HS-27A (cell line): ENCODE measurements at places on chromosomes 12 and 14.
A peak's percentile ranks its signal among the peaks of the same experiment; 100 is the strongest.

- no peak for DNase-seq
Observed at GRCh38 chr12:89781156-89781555, 72.5 kb upstream of the ATP2B1 start.

- DNase-seq = peak; percentile 22
Observed at GRCh38 chr14:85313560-85314207, 216.3 kb upstream of the FLRT2 start.

DNA sequence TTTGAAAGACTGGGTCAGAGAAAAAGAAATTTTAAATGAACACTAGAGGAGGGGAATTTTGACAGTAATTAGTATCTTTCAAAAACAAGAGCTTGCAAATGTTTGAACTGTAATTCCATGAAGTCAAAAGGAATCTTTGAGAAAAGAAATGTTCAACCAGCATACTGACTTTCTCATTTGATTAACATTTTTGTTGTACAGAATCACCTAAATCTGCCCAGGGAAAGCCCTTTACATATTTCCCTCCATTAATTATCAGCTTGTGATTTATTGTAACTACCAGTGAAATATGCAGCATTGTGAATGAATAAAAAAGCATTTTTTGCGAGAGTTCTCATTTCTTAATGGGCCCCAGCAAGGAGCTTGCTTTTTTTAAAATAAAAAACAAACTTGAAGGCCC lies 61.2 kb upstream of the CCDC91 start:
- no peak for DNase-seq

DNA sequence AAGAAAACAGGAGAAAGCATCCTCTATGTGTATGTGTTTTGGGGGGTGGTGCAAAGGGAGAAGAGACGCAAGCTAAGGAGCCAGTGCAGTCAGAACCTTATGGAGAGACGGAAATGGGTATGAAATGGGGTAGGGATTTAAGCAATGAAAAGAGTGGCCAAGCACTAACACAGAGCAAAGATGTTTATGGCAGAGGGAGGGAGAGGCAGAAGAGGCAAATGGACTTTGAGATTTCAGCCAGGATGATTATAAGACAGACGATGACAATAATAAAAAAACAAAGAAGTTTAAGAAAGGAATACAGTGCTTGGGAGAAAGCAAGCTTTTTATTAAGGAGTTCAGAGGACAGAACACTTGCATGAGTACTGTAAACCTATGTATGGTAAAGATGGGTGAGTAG lies 44.6 kb downstream of the DCAF5 start:
- no peak for DNase-seq

GRCh38 chr12:48220701-48221100 lies 17.6 kb upstream of the OR10AD1 start:
- DNase-seq = no peak

- DNase-seq = no peak
Observed at GRCh38 chr12:120925740-120926563, 21.8 kb upstream of the SPPL3 start.

- no peak for DNase-seq
Observed at GRCh38 chr12:64568298-64568697, 42.0 kb upstream of the RASSF3 start.

- no peak for DNase-seq
Observed at GRCh38 chr14:24993631-24994030, 56.3 kb downstream of the STXBP6 start.

- DNase-seq = no peak
Observed at GRCh38 chr12:94659346-94659930, 9.1 kb upstream of the TMCC3 start.

DNA sequence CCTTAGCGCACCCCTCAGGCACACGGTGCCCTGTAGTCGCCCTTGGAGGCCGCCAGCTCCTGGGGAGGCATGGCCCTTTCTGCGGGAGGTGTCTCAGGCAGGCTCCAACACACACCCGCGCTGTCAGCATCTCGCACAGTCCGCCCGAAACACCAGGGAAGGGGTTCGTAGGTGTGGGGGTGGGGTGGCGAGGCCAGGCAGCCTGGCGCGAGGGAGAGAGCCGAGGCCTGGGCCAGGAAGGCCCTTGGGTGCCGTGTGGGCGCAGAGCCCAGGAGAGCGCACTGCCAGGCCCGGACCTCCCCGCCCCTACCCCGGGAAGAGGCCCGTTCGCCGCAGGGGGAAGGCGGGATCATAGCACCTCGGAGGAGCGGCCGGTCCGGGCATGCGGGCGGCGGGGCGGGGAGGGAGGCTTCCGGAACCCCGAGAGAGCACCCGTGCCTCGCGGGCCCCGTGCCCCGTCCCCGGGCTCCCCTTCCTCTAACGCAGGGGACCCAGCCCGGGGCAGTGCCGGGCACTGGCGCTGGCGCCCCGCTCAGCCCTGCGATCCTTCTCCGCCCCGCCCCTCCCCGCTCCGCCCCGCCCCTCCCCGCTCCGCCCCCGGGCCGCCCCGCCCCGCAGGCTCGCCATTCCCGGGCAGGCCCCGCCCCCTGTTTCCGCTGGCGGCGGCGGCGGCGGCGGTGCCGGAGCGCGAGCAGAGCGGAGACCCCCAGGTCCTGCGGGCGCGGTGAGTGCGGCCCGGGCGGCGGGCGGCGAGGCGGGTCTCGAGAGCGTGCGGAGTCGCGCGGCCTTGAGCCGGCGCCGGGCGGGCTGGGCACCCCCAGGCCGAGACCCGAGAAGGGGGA lies at the start of gene TSPAN9:
Gene TSPAN9, plus strand, starts transcription at position 650 of the 842 bp plus-strand sequence. CDS start 123,815 bp downstream, outside the sequence.
- peak; percentile 47 for DNase-seq

DNA sequence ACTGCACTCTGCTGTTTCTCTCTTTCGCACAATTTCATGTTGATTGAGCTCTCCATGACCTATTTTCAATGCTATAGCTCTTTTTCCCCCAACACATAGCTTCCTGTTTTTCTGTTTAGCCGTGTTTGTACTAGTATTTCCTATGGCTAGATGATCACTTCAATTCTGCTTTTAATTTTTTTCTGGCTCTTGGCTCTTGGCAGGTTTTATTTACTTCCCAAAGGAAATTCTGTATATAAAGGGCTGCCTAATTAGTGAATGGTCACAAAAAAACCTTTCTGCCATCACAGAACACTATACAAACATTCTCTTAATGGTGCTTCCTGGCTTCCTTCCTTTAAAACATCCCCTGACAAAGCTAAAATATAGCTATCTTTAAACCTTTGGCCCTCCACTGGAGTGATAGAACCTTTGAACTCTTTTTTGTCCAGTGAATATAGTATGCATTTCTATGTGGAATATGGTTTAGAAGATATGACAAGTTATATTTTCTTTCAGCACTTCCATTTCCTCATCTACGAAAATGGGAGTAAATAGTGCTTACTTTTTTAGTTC lies 88.2 kb downstream of the RASSF9 start:
- no peak for DNase-seq

DNA sequence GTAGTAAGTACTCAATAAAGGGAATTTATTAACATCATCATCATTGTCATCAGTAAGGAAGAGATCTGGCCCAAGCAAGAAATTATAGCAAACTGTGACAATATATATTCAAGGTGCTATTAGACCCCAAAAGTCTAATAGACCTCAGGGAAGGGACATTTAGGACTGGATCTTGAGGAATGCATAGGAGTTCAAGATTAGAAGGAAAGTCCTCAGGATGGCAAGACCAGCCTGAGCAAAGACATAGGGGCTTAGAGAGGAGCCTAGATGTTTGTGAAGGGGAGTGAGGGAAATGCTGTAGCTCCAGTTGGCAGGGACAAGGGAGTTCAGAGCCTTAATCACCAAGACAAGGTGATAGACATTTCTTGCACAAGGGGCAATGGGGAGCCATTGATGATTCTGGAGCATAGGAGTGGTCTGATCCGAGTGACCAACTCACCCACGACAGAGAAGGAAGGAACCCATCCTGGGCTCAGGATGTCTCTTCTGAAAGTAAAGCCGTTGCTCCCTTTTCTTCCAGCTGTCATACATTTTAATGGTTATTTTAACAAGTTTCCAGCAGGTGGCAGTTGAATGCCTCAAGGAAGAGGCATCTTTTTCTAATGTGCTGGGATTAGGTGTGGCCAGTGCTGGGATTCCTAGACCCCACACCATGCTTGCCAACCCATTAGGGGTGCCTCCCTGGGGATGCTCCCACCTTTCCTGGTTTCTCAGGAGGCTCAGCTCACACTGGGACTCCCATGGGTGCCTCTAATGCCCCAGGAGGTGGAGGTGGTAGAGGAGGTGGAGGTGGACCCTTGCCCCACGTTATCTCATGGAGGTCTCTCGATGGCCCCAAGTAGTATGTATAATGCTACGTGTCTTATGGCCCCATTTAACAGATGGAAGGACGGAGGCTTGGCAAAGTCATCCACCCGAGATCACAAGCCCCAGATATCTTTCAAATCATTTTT lies 37.8 kb downstream of the PHETA1 start:
- no peak for DNase-seq

DNA sequence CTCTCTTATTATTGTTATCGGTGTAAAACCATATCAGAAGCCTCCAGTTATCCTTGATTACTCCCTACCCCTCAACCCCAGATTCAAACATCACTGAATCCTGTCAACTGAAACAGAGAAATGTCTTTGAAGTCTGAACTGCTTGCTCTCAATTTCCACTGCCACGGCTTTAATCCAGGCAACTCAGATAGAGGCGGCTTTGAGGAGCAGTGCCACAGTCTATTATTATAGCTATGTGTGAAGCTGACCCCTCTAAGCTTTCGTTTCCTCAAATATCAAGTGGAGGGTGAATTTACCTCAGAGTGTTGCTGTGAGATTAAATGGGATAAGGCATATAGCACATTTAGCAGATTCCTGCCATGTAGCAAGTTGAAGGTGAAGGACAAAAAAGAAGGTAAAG lies 49.0 kb upstream of the PDE3A start:
- DNase-seq = no peak

GRCh38 chr14:93956514-93957332 lies 19.6 kb downstream of the ASB2 start:
- DNase-seq = no peak

DNA sequence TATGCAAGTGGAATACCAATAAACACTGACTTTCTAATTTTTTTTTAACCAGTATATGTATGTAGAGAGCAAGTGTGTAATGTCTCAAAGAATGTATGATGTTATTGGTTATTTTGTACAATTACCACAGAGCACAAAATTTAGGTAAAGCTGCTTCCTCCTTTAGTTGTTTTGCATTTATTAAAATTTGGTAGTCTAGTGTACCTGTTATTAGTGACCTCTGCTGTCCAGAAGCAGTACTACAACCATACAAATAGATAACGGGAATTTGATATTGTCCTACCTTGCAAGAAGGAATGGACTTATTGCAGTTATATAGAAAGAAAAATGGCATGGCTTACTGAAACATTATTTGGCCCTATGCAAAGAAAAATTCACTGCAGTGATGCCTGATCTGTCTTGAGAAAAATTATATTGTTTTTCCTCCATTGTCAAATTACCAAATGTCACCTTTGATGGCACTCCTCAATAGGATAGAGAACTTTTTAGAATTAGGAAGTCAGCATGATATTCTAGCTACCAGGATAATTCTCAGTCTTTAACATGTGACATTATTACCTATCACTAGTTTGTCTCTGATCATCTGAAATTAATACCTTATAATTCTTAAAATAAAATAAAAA lies 153.9 kb upstream of the RMST start:
- peak; percentile 24 for DNase-seq

GRCh38 chr12:96152164-96152563 lies 42.0 kb upstream of the ELK3 start:
- no peak for DNase-seq

GRCh38 chr12:25759752-25760151 lies 198.7 kb upstream of the RASSF8 start:
- peak; percentile 48 for DNase-seq

DNA sequence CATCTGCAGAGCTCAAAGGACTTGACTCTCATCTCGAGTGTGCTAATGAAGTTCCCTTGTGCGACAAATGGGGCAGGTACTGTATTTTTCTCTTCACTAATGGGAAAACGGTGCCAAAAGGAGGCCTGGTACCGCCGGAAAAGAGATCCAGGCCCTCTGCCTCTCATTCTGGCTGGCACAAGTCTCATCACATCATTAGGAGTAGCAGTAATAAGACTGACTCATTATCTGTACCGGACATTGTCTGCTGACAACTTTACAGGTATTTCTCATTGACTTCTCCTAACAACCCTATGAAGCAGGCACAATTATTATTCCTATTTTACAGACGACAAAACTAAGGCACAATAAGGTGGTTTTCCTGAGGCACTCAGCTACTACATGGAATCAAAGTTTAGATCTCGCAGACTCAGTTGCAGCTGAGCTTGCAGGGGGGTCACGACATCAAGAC lies 668 bp downstream of the APPL2 start:
- no peak for DNase-seq

- DNase-seq = no peak
Observed at GRCh38 chr12:120592121-120593049, 11.2 kb upstream of the POP5 start.

DNA sequence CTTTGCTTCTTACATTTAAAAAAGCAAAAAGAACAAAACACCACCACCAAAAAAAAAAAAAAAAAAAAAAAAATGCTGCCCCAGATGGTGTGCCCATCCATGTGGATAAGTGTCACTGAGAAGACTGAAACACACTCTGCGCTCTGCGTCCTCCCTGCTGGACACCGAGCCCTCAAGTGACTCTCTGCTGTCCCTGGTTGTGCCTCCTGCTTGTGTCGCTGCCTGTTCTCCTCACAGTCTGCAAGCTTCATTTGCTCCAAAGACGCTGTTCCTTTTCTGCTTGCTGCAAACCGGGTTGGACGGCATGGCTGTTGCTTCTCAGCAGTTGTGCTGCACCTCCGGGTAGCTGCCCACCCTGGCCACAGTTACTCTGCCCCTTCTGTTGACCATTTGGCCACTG lies 276.2 kb upstream of the ATP2B1 start:
- DNase-seq = no peak

- DNase-seq = no peak
Observed at GRCh38 chr14:52494444-52494843, 57.9 kb downstream of the TXNDC16 start.

- DNase-seq = no peak
Observed at GRCh38 chr12:47747126-47747525, 11.6 kb downstream of the RAPGEF3 start.

DNA sequence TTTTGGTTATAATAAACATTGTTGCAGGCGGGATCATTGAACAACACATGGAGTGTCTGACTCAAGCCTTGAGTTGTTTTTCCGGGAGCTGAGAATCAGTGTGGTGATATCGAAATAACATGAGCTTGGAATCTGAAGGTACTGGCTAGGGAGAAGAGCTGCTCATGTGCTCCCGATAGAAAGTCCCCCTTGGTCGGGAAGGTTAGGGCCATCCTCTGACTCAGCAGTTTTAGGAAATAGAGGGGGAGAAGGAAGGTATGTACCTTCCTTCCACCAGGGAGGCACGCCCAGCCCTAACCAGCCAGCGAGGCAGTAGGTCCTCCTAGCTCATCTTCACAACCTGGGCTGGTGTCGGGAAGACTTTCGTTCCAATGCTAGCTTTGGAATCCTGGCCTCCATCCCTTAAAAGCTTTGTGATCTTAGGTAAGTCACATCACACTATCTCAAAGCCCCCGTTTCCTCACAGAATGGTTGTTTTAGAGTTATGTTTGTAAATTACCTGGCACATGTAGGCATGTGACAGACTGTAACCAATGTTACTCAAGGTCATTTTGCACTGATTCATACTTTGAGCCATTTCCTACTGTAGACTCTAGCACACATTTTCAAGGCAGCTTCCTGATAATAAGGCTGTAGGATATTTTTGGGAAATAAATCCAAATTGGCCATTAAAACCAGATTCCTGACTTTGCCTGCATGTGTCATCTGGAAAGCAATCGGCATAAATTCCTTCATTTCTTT lies 1.9 kb upstream of the RAB35 start:
- DNase-seq = no peak
